ENCODE measurements at places on chromosomes 12 and 14. TPM values are rescaled to one million over a fixed set of nuclear protein-coding genes. Genes with fewer than 3 reads are reported as not detected.

Gene HOXC6
- total RNA-seq, result not detected

Gene KRT72
- total RNA-seq, result not detected

Gene CIDEB
- 12.9 TPM for total RNA-seq

Gene PTPRR
- total RNA-seq, result 43.8 TPM

Gene ACOT4
- total RNA-seq, result 2.9 TPM

GRCh38 chr12:68451261-68452077 lies 119.3 kb upstream of the MDM1 start:
- H3K4me1 ChIP-seq, result peaks cover 12% of the 10 kb centered on the region
- H3K4me3 ChIP-seq, result no peak overlapping the region
- peak overlapping the region; percentile 38 for H3K27ac ChIP-seq

DNA sequence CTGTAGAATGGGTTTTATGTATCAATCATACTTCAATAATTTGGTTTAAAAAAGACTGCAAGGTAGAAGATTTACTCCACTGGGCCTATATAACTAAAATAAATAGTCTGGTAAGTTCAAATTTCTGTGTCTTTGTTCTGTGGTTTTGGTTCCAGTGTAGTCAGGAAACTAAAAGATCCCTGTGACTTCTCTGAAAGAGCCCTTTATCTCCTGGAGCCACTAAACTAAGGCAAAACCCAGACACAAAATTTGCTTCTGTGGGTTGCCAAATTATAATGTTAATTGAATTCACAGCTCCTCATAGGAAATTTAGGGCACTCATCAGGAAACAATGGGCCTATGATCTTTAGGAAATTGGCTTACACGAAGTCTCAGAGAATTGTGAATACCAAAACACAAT lies 1038.4 kb downstream of the GALC start:
- H3K27ac ChIP-seq, result no peak overlapping the region
- H3K4me1 ChIP-seq, result no peaks in the 10 kb centered on the region
- no peaks in the 10 kb centered on the region for H3K27me3 ChIP-seq
- H3K36me3 ChIP-seq, result no peaks in the 10 kb centered on the region

- DNase-seq, result no peak
- no peak overlapping the region for H3K27ac ChIP-seq
- no peaks in the 10 kb centered on the region for H3K4me1 ChIP-seq
- H3K36me3 ChIP-seq, result no peaks in the 10 kb centered on the region
Measured at GRCh38 chr12:28063355-28063880, 90.9 kb upstream of the PTHLH start.

DNA sequence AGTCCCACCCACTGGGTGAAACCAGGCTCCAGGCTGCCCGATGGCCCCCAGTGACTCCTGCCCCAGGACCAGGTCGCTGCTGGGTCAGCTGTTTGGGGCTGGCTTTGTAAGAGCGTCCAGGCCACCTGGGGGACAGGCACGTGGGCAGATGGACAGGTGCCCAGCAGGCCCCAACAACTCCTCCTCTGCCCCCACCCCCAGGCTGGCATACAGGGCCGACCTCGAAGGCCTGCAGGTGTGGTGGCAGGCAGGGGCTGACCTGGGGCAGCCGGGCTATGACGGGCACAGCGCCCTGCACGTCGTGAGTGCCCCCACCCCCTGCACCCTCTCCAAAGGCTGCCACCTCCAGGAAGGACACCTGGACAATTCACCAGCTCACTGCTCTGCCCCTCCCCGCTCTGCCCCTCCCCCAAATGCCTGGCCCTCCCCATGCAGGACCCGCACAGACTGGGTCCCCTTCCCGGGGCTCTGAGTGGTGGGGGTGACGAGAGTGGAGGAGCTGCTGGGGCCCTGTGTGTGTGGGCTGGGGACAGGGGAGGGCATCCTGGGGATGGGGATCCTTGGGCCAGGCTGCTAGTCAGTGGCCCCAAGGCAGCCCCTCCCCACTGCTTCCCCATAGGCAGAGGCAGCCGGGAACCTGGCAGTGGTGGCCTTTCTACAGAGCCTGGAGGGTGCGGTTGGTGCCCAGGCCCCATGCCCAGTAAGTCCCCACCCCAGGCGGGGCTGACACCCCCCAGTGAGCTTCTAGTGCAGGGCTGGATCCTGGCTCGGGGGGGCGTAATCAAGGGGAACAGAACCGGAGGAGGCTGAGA lies 26.0 kb downstream of the ASPG start:
- peak; percentile 18 for DNase-seq
- H3K4me3 ChIP-seq, result no peak overlapping the region
- no peaks in the 10 kb centered on the region for H3K4me1 ChIP-seq

DNA sequence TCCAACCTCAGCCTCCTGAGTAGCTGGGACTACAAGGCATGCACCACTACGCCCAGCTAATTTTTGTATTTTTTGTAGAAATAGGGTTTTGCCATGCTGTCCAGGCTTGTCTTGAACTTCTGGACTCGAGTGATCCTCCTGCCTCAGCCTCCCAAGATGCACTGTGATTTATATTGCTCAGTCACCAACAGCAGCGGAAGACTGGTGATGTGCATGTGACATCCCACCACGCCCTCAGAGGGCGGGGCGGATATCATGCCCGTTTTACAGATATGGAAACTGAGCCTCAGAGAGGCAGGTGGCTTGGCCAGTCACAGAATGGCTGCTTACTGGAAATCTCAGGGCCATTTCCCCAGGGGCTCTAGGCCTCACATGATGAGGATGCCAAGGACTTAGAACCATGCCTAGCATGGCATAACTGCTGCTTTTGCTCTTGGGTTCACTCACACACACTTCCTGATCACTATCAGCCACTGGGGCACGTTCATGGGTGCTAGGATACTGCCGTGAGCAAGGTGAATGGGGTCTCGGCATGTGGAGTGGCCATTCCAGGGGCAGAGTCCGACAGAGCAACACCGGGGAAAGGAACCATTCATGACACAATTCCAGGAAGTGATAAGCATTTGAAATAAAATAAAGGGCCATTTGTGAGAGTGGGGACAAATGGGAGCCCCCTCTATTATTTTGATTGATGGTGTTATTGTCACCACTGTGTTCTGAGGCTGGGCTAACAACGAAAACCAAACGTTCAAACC lies 31.9 kb downstream of the RBM19 start:
- H3K36me3 ChIP-seq, result no peaks in the 10 kb centered on the region
- H3K4me3 ChIP-seq, result no peak overlapping the region
- H3K27me3 ChIP-seq, result no peaks in the 10 kb centered on the region
- H3K4me1 ChIP-seq, result no peaks in the 10 kb centered on the region

- H3K36me3 ChIP-seq, result peaks cover 6% of the 10 kb centered on the region
- H3K27ac ChIP-seq, result no peak overlapping the region
Measured at GRCh38 chr14:81485372-81485771, 48.3 kb downstream of the SEL1L start.

GRCh38 chr12:77218278-77218677 lies 152.9 kb upstream of the E2F7 start:
- H3K27me3 ChIP-seq, result no peaks in the 10 kb centered on the region
- H3K4me3 ChIP-seq, result no peak overlapping the region
- no peaks in the 10 kb centered on the region for H3K36me3 ChIP-seq
- DNase-seq, result no peak

DNA sequence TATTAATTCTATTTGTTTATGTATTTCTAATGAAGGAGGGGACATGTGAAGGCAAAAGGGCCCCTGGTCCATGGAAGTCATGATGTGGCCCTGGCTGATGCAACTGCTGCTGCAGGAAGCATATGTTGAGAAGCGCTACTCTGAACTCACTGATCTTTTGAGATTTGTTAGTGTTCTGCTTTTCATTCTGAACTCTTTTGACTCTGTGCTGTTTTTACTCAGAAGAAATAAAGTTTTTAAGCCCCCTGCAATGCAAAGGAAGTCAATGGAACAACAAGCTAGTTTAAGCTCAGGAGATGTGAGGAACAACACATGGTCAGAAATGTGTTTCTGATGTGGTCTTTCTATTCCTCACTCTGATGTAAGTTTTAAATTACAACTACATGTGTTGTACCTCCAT lies 88.9 kb upstream of the BTG1 start:
- no peaks in the 10 kb centered on the region for H3K4me1 ChIP-seq
- no peak for DNase-seq
- H3K36me3 ChIP-seq, result no peaks in the 10 kb centered on the region
- H3K4me3 ChIP-seq, result no peak overlapping the region
- no peaks in the 10 kb centered on the region for H3K27me3 ChIP-seq
- H3K27ac ChIP-seq, result no peak overlapping the region

DNA sequence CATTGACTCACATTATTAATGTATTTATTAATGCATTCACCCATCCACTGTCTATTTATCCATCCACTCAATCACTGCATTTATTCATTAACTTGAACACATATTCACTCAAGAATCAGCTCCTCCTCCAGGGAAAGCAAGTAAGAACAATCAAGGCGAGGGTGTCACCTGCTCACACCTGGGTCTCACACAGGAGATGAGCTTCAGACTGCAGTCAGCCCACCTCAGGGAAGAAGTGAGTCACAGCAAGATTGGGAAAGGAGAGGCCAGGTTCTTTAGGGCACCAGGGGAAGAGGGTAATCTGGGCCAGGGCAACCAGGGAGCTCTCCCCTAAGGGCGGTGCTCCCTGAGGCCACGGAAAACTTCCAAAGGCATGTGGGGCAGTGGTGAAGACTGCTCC lies 367.3 kb downstream of the BCL11B start:
- no peaks in the 10 kb centered on the region for H3K36me3 ChIP-seq
- no peak overlapping the region for H3K4me3 ChIP-seq
- DNase-seq, result no peak
- no peaks in the 10 kb centered on the region for H3K4me1 ChIP-seq
- no peak overlapping the region for H3K27ac ChIP-seq
- H3K27me3 ChIP-seq, result no peaks in the 10 kb centered on the region

DNA sequence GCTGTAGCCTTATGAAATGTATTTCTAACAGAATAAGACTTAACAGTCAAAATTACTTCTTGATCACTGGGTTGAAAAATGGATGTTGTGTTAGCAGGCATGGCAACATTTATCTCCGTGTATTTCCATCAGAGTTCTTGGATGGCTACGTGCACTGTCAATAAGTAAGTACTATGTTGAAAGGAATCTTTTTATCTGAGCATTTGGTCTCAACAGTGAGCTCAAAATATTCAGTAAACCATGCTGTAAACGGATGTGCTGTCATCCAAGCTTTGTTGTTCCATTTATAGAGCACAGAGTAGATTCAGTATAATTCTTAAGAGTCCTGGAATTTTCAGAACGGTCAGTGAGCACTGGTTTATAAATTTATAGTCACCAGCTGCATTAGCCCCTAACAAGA lies 15.5 kb downstream of the SCAF11 start:
- H3K27me3 ChIP-seq, result no peaks in the 10 kb centered on the region
- no peaks in the 10 kb centered on the region for H3K4me1 ChIP-seq
- no peaks in the 10 kb centered on the region for H3K36me3 ChIP-seq
- no peak overlapping the region for H3K27ac ChIP-seq
- no peak for DNase-seq

- DNase-seq, result no peak
- H3K4me1 ChIP-seq, result no peaks in the 10 kb centered on the region
- H3K4me3 ChIP-seq, result no peak overlapping the region
- H3K27me3 ChIP-seq, result no peaks in the 10 kb centered on the region
- no peak overlapping the region for H3K27ac ChIP-seq
Measured at GRCh38 chr12:112837629-112838197, 46.2 kb downstream of the RPH3A start.

- H3K27ac ChIP-seq, result peak within 1 kb of the TSS; percentile 92
- peak; percentile 99 for DNase-seq
Measured at GRCh38 chr12:2812290-2813213, at the start of gene ITFG2. TSS of gene ITFG2 (plus strand) at chr12:2812668. CDS start at chr12:2812761, 93 bp downstream.

GRCh38 chr14:76339728-76340615 lies 36.0 kb upstream of the ESRRB start:
- H3K4me1 ChIP-seq, result no peaks in the 10 kb centered on the region
- no peaks in the 10 kb centered on the region for H3K27me3 ChIP-seq
- no peak for DNase-seq
- H3K4me3 ChIP-seq, result no peak overlapping the region

DNA sequence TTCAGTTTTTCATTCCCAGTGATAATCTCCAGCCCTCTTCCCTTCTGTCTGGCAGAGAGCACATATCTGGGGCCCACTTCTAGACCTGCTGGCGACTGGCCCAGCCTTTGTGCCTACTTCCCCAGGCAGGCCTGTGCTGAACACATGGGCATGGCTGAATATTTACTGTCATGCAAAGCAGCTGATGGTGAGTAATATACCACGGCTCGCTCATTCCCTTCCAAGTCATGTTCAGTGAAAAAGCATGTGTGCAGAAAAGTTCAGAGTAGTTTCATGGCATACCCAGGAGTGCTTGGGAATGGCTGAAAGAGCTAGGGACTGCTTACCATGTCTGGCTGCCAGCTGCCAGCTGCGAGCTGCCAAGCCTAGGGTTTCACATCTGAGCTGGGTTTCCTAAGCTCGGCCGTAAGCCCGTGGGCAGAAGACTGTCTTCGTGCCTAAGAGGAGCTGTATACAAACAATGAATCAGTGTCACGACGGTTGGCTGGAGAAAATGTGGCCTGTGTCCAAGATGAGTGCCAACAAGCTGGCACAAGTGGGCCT lies 179.9 kb upstream of the PELI2 start:
- H3K27ac ChIP-seq, result no peak overlapping the region
- no peaks in the 10 kb centered on the region for H3K4me1 ChIP-seq
- no peaks in the 10 kb centered on the region for H3K36me3 ChIP-seq
- H3K4me3 ChIP-seq, result no peak overlapping the region
- no peak for DNase-seq
- no peaks in the 10 kb centered on the region for H3K27me3 ChIP-seq

DNA sequence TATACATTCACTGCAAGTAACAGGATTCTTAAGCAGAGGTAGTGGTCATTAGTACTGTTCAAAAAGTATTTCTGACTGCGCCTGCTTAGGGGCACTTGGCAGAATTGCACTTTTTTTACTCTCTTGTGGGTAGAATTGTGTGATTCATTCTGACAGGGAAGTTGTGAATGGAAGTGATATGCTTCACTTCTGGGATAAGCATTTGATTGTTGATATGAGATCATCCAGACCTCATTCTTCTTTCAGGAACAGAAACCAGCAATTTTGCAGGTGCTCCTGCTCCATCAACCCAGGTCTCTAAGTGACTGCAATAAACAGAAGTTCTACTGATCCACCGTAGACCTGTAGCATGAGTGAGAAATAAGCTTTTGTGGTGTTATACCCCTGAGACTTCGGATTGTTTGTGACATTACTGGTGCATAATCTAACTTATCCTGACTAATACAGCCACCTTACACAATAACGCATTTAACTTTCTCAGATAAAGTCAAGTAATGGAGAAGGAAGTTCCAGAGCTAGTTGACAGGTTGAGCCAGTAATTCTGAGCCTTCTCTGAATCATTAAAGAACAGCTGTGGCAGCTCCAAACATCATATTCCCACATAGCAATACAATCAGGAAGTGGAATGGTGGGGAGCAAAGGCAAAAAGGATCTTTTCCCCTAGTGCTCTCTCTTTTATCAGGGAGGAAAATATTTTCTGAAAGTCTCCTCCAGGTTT lies 387.9 kb downstream of the SYT1 start:
- H3K27me3 ChIP-seq, result no peaks in the 10 kb centered on the region
- no peaks in the 10 kb centered on the region for H3K36me3 ChIP-seq
- no peak for DNase-seq
- H3K4me3 ChIP-seq, result no peak overlapping the region
- no peak overlapping the region for H3K27ac ChIP-seq
